ENCODE measurements at places on chromosomes 7 and 10.

GRCh38 chr7:125061776-125062397, 132.3 kb upstream of the POT1 start:
- DNase-seq = peak; percentile 54

DNA sequence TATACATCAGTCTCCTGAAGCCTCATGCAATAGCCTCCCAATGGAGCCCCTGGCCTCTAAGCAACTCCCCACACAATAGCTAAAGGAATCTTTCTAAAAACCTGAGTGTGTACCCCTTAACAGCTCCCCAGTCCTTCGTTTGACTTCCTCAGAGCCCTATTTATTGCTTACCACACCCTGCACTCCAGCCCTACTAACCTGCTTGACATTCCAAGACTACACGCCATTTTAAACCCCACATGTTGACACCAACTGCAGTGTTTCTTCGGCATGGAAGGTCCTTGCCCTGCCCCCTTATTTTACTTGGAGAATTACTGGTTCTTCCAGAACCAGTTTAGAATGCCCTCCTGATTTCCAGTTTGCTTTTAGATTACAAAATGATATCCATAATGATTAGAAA, 10.8 kb downstream of the SRPK2 start:
- DNase-seq = no peak

GRCh38 chr7:69205581-69205980, 392.7 kb upstream of the AUTS2 start:
- no peak for DNase-seq

GRCh38 chr10:72847681-72848080, 45.9 kb upstream of the OIT3 start:
- no peak for DNase-seq

DNA sequence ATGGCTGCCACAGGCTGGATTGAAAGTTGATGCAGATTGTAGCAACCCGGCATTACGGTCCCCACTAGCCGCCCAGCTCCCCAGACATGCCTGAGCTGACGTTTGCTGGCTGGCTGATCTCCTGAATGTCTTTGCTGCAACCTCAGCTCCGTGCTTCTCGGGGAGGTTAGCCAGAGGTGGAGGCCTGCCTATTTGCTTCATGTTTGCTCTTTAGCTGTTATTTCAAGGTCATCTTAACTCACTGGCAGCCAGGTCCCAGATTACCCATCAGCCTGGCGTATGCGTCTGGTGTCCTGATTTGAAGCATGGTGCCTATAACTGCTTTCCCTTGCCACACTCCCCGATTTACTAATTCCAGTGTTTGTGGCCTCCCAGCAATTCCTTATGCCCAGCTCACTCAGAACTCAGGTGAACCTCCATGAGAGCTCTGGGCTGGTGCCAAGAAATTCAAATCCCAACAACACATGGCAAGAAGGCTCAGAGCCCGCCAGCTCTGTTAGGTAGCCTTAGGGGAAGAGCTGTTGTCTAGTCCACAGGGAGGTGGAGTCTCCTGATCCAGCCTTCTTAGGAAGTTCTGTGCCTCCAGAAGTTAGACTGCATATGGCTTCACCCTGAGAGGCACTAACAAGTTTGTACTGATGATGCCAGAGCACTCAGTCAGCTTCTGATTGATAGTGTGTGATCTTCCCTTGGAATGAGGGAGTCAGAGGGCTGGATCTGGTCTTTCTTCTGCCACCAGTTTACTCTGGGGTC, 69.7 kb upstream of the EXOC4 start:
- no peak for DNase-seq

GRCh38 chr7:24630596-24630995, 57.3 kb downstream of the PALS2 start:
- no peak for DNase-seq

DNA sequence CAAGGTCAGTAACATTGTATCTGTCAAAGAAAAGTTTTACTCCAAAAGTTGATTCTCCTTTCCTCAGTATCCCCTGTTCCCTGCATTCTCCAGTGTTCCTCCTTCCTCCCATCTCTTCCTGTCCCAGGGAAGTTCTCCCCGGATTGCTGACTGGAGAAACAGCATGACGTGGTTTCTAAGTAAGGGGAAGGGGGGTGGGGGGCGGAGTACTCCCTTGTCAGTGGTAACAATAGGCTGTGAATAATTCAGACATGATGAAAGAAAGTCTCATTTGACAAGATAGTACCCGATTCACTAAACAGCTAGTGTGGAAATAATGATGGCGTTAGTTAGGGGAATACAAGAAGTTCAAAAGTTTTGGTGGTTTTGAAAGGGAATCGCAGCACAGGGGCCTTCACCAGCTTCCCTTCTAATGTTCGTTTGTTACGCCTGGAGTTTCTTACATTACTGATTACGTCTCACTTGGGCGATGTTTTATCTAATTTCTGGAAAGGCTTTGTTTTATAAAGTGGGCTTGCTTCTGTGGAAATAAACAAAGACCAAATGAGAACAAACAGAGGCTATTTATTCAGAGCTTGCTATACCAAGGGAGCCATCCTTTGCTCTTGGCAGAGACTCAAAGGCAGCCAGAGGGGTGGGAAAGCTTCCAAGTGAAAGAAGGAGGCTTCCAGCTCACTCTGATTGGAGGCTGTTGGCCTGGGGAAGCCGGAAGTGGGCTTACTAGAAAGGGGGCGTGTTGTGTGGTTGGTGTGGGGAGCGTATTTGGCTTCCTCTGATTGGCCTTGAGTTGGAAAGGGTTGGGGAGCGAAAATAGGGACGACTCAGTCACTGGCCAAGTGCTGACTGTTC, 453.7 kb downstream of the SDK1 start:
- DNase-seq = peak; percentile 87

- peak; percentile 30 for DNase-seq
These were observed 88.5 kb downstream of the ANKRD7 start for GRCh38 chr7:118312966-118313365.

- DNase-seq = no peak
These were observed 9.0 kb upstream of the ARMS2 start for GRCh38 chr10:122445469-122445868.

DNA sequence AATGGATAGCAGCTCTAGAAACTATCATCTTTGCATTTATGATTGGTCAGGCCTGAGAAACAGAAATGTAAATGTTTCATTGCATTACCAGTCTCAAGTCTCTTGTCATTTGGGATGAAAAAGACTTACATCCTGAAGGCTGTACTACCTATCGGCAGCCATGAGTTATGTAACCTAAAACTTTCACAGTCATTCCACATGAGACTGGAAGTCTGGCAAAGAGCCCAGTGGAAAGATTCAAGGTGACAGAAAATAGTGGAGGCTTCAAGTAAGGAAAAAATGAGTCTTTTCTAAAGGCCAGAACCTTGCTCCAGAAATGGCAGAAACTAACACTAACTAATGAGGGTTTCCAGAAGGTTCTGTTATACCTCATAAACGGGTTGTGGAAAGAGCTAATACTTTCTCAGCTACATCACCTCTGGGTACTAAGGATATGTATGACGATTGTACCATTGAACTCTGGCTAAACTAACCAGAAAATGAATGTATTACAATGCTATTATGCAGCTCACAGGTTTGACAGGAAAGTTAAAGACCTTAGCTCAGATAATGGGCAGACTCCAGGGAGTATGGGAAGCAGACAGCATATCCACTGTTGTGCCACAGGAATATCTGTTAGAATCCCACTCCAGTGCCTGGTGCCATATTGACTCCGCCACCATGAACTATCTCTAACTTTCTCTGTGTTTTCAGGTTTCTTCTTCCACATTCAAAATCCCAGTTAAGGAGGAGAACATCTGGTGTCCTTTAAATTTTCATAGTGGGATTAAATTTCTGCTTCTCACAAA, 41.7 kb upstream of the DYNC1I1 start:
- DNase-seq = no peak

DNA sequence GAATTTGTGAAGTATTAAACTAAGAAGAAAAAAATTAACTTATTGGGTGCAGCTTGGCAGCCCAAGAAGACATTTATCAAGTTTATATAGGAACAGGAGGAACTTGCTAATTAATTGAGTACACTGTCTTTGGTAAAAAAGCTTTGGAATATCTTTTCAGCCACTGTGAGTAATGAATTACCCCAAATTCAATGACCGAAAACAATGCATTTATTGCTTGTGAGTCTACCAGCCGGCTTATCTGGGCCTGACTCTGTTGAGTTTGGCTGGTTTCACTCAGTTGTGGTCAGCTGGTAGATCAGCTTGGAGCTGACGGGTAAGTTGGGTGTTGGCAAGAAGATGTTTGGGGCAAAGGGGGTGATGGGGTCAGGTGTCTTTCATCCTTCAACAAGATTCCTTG, 11.6 kb downstream of the GNG11 start:
- peak; percentile 28 for DNase-seq

Measured in astrocyte of the spinal cord (primary cell).